ENCODE measurements at places on chromosomes 5 and 9.

- no peak for DNase-seq
These were observed 692.3 kb downstream of the PTPRD start for GRCh38 chr9:9920425-9921060.

GRCh38 chr5:112116371-112116770, 302.7 kb downstream of the EPB41L4A start:
- DNase-seq: no peak

- no peak for DNase-seq
These were observed 4.5 kb upstream of the CD274 start for GRCh38 chr9:5445886-5446285.

- no peak for DNase-seq
These were observed 35.6 kb downstream of the CEP72 start for GRCh38 chr5:647727-648126.

- DNase-seq: no peak
These were observed 17.4 kb upstream of the SCGB3A1 start for GRCh38 chr5:180608572-180609310.

- no peak for DNase-seq
These were observed 346.4 kb downstream of the EBF1 start for GRCh38 chr5:158753354-158753753.

DNA sequence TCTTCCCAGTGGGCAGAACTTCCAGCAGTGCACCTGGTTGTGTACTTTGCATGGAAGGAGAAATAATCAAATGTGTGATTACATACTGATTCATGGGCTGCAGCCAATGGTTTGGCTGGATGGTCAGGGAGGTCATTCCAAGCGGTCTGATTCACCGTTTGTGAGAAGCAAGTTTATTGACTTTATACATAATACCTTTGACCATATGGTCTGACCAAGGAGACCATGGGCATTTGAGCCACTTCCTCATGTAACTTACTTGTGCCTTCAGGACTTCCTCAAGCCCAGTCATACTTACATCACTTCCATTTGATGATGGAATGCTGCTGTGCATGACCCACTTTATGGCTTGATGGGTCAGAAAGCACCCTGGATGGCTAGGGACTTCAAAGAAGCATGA, 41.1 kb downstream of the DAP start:
- DNase-seq: no peak

DNA sequence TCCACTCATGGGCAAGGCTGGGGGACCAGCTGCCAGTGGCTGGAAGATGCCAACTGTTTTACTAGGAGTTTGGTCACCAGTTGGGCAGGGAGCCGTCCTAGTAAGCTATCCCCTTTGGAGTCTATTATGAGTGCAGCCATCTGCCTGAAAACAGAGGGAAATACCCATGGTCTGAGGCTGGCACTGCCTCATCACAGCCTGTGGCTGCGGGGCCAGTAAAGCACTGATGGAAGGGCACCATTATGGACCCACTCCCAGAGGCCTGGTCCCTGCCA, 187.2 kb upstream of the PANK3 start:
- no peak for DNase-seq

GRCh38 chr5:62587737-62588136, 9.1 kb downstream of the LRRC70 start:
- DNase-seq: no peak

GRCh38 chr5:139481122-139481533, 1.4 kb downstream of the STING1 start:
- DNase-seq: no peak

- DNase-seq: no peak
These were observed 57.0 kb downstream of the ADAMTS2 start for GRCh38 chr5:179288101-179288808.

DNA sequence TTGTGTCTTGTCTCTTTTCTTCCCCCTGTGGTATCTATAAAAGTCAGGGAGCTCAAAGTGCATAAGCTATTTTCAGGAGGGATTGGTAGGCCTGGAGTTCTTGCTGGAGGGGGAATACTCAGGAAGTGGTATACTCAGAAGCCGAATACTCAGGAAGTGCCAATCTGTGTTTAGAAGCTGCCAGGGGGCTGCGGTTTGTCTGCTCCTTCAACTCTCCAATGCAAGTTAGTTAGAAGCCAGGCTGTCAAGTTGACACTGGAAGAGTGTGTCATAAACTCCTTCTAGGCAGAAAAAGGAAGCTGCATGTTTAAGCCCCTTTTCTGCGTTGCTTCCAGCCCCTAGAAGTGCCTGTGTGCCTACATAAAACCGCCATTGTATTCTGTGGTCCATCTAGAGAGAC, 366.5 kb downstream of the TAF11L14 start:
- DNase-seq: no peak

DNA sequence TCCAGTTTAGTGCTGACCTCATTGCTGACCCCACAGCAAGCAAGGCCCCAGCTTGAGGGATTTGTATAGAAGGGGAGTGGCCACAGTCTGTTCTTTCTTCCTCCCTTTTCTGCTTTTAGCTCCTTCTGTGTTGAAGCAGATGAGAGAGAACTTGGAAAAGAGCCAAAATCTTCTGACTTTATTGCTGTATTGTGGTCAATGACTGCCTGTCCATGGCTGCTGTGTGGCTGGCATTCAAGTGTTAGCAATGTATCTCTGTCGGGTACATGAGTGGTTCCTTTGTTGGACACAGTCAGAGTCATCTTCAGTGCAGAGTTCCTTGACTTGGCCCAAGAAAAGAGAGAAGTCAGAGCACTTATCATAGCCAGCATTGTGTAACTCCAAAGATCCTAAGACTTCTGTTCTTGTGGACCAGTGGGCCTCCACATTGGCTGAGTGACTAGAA, 154.1 kb downstream of the LRRC70 start:
- no peak for DNase-seq

- DNase-seq: no peak
These were observed 56.7 kb downstream of the TSSK1B start for GRCh38 chr5:113378081-113378480.

DNA sequence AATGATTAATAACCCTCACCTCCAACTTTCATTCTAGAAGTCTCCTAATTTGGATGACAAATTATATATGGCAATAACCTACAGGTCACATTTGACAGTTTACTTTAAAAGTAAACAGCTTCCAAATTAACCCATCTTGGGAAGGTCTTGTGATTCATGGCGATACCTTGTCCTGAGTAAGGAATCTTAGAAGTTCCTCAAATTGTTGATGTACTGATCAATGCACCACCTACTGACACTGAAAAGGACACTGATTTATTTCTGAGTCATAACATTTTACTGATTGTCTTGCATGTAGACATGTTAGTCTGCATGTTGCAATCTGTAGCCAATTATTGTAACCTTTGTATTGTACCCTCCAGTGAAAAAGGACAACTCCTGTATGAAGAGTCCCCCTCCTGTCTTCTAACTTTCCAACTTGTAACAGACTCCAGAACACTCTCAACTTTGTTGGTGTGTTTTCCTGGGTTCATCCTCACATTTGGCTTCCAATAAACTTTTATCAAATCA, 16.0 kb upstream of the SLC22A5 start:
- DNase-seq: no peak

- DNase-seq: no peak
These were observed 22.1 kb upstream of the BRD3 start for GRCh38 chr9:134089972-134090371.

- DNase-seq: no peak
These were observed 1.5 kb downstream of the CERT1 start for GRCh38 chr5:75509956-75510355.

DNA sequence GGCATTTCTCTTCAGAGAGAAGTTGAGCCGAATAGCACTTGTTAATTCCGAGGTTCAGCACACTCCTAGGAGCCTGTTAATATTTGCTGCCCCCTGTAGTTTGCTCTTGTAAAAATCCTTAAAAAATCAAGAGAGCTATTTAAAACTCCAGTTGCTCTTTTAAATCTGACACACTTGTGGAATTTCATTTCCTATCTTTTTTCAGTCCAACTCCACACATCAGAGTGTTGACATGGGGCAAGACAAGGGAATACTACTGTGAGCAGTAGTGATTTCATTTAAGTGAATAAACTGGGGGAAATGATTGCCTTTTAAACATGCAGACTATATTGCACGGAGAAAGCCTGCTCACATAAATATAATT, 1096.3 kb upstream of the DMAC1 start:
- DNase-seq: no peak

DNA sequence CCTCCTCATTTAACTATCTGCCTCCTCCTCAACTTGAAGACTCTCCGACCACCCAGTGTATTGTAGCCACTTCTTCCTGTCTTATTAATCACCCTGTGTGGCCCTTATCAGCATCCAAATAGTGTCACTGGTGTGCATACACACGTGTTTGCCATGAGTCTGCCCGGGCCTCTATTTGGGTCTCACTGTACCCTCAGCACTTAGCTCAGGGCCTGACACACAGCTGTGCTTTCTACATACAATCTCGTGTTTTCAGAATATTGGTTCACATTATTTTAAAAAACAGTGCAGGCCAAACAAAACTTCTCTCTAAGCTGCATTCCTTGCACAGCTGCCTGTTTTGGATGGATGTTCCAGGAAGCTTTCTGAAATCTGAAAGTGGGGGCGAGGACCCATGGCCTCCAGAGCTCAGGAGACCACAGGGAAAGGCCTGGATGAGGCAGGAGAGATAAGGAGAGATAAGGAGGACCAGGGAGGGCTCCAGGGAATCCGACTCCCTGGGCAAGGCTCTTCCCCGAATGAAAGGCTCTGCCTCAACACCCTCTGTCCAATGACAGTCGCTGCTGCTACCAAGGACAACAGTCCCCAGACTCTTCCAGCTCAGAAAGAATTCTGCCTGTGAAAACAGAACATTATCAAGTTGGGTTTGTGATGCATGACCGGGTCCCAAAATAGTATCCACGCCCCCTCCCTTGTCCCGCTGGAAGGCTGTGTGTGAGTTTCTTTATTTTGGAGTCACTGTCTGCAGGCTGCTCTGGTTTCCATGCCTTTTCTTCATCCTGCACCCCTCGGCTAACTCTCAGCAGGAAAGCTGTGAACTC, 255.6 kb downstream of the NSG2 start:
- DNase-seq: no peak

- no peak for DNase-seq
These were observed 350.4 kb upstream of the CDH9 start for GRCh38 chr5:27388755-27389154.

DNA sequence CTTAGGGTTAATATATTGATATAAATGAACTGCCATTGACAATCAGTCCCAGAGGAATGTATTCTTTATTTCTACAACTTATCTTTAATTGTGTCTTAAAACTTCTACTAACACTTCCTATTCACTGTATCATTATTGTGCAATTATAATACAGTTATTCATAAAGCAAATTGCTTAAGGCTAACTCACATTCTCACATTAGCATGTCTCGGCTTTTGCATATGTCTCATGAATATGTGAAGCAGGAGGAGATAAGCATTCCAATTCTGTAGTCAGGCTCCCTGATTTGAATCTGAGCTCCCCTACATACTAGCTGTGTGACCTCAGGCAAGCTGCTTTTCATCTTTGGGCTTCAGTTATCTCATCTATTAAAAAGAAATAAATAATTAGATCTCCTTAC, 45.4 kb downstream of the PLGRKT start:
- no peak for DNase-seq

GRCh38 chr9:71368157-71368556, 246.7 kb upstream of the TRPM3 start:
- no peak for DNase-seq

- no peak for DNase-seq
These were observed 233.3 kb downstream of the GAS1 start for GRCh38 chr9:86713970-86714369.

GRCh38 chr5:138623053-138623452, 47.9 kb upstream of the HSPA9 start:
- no peak for DNase-seq

DNA sequence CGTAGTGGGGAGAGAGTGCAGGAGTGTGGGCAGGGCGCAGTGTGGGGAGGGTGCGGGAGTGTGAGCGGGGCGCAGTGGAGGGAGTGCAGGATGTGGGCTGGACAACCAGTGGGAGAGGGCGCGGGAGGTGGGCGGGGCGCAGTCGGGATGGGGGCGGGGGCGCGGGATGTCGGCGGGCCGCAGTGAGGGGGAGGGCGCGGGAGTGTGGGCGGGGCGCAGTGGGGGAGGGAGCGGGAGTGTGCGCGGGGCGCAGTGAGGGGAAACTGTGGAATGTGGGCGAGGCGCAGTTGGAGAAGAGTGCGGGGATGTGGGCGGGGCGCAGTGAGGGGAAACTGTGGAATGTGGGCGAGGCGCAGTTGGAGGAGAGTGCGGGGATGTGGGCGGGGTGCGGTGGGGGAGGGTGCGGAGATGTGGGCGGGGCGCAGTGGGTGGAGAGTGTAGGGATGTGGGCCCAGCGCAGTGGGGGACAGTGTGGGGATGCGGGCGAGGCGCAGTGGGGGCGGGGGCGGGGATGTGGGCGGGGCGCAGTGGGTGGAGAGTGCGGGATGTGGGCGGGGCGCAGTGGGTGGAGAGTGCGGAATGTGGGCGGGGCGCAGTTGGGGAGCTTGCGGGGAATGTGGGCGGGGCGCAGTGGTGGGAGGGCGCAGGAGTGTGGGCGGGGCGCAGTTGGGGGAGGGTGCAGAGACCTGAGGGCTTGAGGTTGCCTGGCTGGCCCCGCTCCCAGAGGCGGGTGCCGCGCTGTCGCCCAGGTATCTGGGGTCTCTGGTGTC, at the start of gene NXNL2:
Gene NXNL2 (plus strand): TSS at position 723 of the 770 bp plus-strand sequence. CDS start 257 bp downstream, outside the sequence.
- peak; percentile 2 for DNase-seq

GRCh38 chr9:91197232-91198181, 164.2 kb downstream of the AUH start:
- no peak for DNase-seq

DNA sequence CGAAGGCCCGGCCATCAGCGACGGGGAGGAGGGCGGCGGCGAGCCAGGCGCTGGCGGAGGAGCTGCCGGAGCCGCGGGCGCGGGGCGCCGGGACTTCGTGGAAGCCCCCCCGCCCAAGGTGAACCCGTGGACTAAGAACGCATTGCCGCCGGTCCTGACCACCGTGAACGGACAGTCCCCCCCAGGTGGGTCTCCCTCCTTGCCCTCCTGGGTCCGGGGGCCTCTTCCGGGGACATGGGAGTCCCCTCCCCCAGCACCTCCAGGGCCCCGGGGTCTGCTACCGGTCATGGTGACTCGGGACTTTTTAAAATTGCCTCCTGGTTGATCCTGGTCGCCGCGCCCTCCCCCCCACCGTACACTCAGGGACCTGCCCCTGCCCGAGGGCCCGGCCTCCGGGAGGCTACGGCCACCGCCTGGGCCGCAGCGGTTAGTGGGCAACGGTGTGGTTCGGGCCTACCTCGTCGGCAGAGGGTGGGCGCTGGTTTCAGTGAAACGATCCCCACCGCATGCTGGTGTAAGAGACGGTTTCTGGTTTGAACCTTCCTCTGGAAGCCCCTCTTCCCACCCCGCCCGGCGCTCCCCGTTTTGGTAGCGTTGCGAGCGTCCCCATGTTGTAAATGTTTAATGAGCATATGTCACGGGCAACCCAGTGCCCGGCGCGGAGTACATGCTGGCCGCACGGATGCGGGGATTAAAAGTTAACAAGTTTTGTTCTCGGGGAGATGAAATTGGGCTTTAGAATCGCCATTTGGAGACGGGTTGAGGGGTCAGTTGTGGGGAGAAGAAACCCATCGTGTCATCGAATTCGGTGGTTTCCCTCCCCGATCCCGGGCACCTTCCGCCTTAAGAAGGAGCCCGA, 1.1 kb downstream of the LARP1 start:
- DNase-seq: peak; percentile 21

DNA sequence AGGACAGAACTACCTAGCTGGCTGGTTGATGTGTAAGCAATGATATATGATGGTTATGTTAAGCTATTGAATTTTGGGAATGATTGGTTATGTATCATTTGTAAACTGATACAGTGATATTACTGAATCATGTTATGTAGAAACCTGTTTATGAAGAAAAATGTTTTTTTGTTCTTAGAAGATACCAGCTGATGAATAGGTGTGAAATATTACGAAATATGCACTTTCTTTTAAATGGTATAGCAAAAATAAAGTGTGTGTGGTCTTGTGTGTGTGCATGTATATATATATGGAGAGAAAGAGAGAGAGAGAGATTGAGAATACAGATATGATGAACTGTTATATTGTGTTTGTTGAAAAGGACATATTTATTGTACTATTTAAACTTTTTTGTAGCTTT, 164.1 kb downstream of the WDR70 start:
- no peak for DNase-seq

All from stimulated activated CD8-positive, alpha-beta memory T cell treated with anti-CD3 and anti-CD28 coated beads, Interleukin-12 subunit alpha, Interleukin-12 subunit beta, amount 100 ng/mL, for 4 hours (primary cell).